Left lobe of liver (tissue), 2 donors: ENCODE measurements at places on chromosomes 2 and 18. TPM values are rescaled to one million over a fixed set of nuclear protein-coding genes. Genes with fewer than 3 reads are reported as not detected.

IL1R2 gene
- total RNA-seq = 12.0 TPM

FTCDNL1 gene
- 7.8 TPM for total RNA-seq

FOXI3 gene
- total RNA-seq = not detected

GRCh38 chr2:11250400-11251196, 93.8 kb downstream of the ROCK2 start:
- no peak for DNase-seq

GRCh38 chr2:165594935-165595255, 125.4 kb downstream of the CSRNP3 start:
- DNase-seq = no peak

DNA sequence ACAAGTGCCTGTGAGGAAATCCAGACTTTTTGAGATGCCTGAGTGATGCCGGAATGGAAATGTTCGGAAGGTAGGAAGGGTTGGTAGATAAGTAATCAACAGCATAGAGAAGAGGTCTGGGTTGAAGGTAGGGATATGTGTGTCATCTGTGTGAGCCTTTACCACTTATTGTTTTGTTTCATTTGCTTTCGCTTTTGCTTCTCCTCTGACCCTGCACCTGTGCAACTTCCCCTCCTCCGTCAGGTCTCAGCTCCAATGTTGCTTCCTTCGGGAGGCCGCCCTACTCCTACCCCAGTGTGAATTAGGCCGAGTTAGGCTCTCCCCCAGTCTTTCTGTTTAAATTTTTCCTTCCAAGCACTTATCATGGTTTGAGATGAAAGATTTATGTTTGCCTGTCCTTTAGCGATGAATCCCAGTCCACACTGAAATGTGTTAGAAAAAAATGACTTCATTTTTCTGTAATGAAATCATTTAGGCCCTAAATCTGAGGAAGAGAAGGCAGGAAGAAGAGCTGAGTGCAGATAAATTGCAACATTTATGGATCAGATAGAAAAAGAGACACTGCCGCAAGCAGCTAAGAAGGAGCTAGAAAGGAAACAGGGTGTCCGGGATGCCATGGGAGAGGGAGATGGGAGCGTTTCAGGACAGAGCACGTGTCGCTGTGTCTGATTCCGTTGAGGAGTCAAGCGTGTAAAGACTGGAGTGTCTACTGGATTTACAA, 139.6 kb upstream of the PELI1 start:
- no peak for DNase-seq

GRCh38 chr2:17163638-17164037, 354.6 kb downstream of the RAD51AP2 start:
- no peak for DNase-seq
